GM04503 (cell line): ENCODE measurements at places on chromosomes 3 and 15.
A peak's percentile ranks its signal among the peaks of the same experiment; 100 is the strongest.

DNA sequence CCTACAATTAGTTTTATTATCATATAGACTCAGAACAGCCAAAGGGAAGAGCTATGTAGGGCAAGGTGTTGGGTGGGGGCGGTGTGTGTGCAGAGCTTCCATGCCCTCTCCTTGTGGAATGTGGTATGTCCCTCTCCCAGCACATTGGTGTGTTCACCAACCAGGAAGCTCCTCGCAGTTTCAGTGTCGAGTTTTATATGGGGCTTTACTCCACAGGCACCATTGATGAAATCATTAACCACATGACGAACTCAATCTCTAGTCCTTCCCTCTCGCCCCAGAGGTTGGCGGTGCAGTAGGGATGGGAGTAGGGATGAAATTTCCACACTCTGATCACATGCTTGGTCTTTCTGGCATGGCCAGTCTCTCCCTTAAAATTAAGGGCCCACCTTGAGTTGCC lies 13.6 kb upstream of the SRP14 start:
- DNase-seq: no peak

- DNase-seq: no peak
Measured at GRCh38 chr3:63867225-63867624, 3.6 kb downstream of the ATXN7 start.

DNA sequence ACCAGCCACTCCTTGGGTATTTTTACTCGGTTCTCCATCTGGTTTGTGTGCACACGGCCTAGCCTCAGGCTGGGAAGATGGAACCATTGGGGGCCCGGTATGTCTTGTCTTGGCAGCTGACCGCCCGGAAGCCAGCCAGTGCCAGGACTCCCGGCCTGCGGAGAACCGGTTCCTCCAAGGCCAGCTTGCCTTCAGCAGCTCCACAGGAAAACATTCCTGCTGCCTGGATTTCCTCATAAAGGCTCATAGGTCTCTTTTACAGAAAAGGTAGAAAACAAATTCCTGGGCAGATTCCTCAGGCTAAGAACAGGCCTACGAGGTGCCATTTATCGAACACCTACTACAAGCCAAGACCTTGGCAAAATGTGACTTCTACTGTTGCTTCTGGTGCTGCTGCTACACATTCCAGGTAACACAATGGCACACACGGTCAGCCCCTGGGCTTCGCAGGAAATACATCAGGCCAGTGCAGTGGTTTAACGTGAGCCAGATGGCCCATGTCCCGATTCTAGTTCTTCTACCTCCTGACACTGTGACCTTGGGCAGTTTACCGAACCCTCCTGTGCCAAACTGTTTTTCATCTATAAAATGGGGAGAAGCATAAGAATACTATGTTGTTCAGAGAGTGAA lies 141.8 kb downstream of the OPA1 start:
- no peak for DNase-seq

DNA sequence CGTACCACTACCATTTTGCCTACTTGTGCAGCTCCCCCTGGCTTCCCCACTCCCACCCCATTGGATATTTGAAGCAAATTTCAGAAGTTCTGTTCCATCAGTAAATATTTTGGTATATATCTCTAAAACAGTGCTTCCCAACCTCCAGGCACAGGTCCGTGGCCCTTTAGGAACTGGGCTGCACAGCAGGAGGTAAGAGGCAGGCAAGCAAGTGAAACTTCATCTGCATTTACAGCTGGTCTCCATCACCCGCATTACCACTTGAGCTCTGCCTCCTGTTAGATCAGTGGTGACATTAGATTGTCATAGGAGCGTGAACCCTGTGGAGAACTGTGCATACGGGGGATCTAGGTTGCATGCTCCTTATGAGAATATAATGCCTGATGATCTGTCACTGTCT lies 97.2 kb upstream of the LRRFIP2 start:
- DNase-seq: no peak

- DNase-seq: no peak
Measured at GRCh38 chr3:188685789-188686188, 486.0 kb upstream of the TPRG1 start.

- no peak for DNase-seq
Measured at GRCh38 chr15:66594344-66594743, 28.5 kb upstream of the LCTL start.

DNA sequence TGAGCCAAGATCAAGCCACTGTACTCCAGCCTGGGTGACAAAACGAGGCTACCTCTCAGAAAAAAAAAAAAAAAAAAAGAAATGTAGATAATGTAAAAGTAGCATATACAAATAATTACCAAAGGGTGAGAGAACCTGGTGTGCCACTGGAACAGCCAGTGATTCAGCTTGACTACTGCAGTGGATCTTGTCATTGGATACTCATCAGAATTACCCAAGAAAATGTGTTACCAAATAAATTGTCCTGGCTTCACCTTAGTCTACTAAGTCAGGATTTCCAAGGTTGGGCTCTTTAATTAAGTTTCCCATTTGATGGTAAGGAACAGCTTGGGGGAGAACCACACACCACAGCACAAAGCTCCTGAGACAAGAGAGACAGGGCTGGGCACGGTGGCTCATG lies 1.5 kb downstream of the NICN1 start:
- no peak for DNase-seq

GRCh38 chr15:96409215-96410138 lies 79.0 kb downstream of the NR2F2 start:
- DNase-seq: no peak

DNA sequence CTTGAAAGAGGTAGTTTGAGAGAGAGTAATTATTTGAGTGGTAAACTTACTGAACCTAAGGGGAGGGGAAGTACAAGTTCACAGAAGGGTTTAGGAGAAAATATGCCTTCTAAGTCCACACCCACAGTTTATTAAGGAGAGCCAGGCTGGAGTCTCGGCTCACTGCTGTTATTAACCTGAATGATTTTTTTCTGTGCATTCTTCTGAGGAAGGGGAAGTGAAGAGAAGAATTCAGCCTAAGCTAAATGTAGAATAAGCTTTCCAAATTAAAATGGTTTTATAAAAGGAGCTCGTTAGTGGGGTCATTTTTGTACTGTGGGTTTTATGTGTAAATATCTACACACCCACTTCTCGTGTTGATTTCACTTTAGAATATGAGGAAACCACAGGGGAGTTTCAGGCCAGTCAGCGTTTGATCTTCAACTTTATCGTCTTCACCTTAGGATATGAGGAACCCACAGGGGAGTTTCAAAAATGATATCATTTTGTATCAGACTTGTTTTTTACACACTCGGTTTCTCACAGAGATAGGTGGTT lies 1.5 kb downstream of the WHAMM start:
- no peak for DNase-seq

- no peak for DNase-seq
Measured at GRCh38 chr3:176848431-176849214, 348.7 kb downstream of the TBL1XR1 start.

GRCh38 chr15:63056829-63057228 lies 14.3 kb downstream of the TPM1 start:
- DNase-seq: no peak

GRCh38 chr15:68150187-68150586 lies 54.9 kb downstream of the CALML4 start:
- DNase-seq: no peak

DNA sequence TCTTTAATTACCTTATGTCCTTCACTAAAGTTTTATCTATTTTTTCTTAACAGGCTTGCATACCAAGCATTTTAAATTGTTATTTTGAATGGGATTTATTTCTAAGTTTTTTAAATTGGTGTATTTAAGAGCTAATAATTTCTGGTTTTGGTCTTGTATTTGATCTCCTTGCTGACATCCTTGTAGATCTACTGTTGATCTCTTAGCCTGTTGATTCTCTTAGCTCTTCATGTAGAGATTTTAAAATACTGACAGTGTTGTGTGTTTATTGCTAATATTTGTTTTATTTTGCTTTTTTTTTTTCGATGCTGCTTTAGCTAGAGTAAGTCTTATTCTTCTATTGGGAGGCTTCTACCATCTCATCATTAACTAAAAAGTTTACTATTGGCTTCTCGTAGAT lies 65.5 kb downstream of the PLCL2 start:
- DNase-seq: no peak

- no peak for DNase-seq
Measured at GRCh38 chr3:12627370-12627769, 36.5 kb downstream of the RAF1 start.

DNA sequence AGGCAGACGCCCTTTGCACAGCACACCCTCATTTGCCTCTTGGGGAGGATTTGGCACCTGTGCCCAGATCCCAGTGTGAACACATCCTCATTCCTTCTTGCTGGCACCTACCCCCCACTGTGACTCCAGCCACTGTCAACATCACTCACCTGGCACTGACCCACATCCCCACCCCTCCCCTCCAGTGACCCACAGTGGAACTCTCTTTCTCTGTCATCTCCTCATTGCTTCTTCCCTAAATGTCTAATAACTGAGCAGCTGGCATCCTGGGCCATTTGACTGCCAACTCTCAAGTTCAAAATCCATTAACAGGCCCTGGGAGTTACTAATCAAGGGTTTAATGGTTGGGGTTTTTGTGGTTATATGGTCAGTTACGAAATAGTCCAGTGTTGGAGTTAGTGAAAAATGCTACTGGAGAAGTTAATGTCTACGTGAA lies 14.4 kb downstream of the SNAPC5 start:
- peak; percentile 48 for DNase-seq

DNA sequence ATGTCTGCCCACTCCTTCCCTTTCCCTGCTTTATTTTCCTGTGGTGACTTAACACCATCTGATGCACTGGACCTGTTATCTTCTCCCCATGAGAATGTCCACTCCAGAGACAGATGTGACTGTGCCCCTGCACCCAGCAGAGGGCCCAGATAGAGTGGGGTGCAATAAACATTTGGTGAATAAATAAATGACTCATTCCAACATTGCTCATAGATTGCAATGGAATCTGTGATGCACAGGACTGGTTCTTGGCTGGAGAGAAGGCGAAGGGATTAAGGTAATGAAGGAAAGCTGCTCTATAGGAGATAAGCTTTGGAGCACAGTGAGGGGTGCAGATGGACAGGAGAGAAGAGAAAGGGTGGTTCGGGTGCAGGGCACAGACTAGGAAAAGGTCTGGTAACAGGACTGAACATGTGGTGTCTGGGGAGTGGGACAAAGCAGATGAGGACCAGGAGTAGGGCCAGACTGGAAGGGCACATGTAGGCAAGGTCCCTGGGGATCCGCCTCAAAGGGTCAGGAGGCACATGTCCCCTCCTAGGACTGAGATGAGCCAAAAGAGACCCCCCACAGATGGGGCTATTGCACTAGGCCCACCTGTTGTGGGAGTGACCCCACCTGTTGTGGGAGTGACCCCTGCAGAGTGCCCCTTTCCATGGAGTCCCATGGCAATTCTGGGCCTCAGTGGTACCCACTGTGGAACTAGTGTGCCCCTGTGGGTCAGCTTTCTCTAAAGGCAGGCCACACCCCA lies 17.5 kb upstream of the POC1A start:
- no peak for DNase-seq

- DNase-seq: no peak
Measured at GRCh38 chr3:156721687-156722618, 47.6 kb downstream of the TIPARP start.

GRCh38 chr15:31031471-31032067 lies 40.1 kb upstream of the MTMR10 start:
- no peak for DNase-seq

DNA sequence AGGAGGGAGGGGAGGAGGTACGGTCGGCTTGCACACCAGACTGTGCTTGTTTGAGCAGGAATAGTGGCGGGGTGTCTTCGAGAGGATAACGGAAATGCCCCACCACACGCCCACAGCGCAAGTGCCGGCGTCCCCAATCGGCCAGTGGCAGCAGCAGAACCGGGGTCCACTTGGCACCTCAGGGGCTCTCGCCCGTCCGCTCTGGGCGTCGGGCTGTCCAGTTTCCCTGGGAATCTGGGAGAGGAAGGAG lies 53.7 kb downstream of the CCDC54 start:
- DNase-seq: no peak

DNA sequence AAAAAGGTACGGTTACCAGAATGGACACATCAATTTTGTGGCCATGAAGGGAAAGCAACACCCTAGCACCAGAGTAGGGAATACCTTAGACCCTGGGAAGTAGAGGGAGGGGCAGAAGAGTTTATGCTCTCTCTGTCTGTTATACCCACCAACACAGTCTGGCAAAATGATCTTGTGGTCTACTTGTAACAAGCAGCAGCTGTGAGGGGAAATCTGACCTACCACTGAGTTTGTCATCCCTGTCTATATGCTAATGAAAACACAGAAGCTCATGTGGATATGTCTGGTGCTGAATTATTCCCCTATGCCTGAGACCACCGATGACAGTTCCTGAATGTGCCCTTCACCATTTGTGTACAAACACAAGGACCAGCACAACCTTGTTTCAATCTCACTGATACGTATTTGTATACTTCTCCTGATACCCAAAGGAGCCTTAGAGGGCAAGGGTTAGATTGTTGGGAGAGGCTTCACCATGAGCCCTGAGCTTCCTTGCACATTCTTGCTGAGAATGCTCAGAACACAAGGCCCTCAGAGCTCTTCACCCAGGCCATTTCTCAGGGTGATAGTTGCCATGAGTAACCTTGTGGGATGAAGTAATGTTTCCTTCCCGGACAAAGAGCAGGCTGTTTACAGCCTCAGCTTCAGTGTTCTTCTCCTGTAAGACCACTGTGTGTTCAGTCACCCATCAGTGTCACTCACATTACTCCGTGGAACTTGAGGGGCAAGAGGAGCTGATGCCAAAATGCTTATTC lies 24.7 kb upstream of the ZNF639 start:
- no peak for DNase-seq

DNA sequence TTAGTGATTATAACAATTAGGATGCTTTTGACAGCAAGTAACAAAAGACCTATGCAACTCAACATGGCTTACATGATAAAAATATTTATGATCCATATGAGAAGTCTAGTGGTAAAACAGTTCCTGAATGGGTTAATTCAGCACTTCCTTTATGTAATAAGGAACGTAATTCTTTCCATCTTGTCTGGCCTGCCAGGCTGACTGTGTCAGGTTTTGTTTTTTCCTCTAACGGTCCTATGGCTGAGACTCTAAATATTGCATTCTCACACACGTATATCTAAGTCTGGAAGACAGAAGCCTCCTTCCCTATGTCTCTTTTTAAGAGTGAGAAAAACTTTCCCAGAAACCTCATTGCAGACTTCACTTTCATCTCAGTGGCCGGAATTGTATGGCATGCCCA lies 50.6 kb downstream of the DUT start:
- no peak for DNase-seq

GRCh38 chr3:100609963-100610362 lies 562 bp downstream of the ADGRG7 start:
- no peak for DNase-seq

DNA sequence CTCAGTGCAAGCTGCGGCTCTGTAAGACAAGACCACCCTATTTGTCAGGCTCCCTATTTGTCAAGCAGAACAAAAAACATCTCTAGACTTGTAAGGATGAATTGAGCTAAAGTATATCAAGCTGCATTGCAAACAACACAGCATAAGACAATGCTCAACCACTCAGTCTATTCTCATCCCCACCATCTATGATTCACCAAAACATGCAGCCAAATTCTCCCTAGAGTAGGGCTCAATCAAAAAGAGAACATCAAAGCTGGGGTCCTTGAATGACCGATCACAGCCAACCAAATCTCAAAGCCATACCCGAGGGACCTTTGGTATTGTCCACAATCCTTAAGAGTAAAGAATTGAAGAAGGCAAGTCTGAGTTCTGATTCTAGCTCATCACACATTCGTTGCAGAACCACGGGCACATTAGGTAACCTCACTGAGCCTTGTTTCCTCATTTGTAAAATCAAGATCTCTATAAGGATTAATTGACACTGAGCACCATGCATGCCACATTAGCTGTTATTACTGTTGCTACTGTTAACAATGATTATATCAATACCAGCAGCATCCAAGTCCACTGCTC lies 31.2 kb downstream of the RFTN1 start:
- DNase-seq: no peak

GRCh38 chr3:186496016-186496415 lies 48.2 kb downstream of the CRYGS start:
- no peak for DNase-seq
